ENCODE measurements at places on chromosomes 16 and 17.

DNA sequence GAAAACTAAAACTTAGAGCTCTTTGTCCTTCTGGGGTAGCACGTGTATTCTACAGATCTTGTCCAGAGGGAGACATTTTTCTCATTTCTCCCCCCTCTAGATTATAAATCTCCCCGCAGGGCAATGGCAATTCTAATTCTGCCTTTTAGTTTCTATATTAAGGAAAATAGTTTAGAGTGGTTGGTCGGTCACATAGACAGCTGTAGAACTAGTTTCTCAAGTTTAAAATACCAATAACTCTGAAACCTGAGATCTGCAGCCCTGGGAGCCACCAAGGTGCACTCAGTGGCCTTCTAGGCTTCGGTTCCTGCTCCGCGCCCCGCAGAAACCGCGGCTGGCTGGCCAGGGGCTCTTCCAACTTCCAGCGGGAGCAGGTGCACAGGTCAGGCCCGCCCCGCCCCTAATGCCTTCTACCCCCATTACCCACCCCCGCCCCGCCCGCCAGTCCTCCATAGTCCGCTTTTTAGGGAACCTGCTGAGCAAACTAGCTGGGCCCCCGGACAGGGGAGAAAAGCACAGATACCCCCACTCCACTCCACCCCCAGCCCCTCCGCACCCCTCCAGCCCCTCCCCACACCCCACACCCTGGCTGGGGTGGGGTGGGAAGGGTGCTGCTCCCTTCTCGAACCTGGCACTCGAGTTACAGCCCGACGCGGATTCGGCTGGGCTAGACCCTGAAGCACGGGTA is 431 bp downstream of the SLFN11 start:
- DNase-seq = peak; percentile 31

GRCh38 chr17:44636562-44636961 is 19.7 kb upstream of the MEIOC start:
- DNase-seq = no peak

GRCh38 chr17:43945074-43945829 is 3.0 kb upstream of the PPY start:
- no peak for DNase-seq

DNA sequence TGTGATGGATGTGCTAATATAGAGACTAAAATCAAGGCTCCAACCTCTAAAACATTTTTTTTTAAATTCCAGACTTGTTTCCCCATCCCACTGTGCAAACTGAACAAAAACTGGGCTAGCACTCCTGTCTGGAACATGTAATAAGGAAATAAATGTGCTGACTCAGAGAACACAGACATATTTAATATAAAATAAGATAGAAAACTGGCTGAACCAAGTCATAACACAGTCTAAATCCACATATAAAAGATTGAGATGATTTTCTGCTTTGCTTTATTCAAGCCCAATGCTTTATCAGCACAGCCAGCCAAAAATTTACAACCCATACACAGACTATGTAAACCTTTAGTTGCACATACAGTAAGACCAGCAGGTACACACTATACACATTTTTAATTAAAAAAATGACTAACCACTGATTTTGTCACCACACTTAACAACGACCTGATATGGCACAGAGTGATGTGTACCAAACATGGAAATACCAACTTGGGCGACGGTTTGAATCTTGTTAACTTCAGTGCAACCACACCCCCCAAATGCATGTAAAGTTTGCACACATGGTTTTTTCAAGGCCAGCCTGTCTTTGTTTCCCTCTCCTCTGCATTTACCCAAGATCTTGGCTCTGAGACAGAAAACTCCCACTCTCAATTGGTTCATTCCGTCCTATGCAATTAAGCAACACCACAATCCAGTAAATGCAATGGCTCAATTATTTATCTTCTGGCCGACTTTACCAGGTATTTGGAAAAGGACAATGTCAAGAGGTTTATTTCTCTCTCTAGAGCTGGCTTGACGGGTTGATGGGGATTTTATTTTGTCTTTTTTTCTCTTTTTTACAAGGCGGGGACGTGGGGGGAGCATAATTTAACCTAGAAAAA is 1.2 kb downstream of the STAT3 start:
- peak; percentile 22 for DNase-seq

DNA sequence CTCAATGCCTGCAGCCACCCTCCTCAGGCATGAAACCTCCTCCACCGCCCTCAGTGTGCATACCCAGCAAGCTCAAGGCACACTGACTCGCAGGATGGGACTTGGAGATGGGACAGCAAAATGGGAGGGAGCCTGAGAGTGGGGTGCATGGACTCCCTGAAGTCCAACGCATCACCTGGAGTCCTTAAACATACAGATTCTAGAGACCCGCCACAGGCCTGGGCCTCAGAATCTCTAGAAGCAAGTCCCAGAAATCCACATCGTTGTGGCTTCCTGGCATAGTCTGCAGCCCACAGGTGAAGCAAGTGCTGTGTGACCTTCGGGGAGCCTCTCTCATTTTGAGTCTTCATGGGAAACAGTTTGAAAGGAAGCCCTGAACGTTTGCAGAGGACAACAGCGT is 3.6 kb upstream of the TBX21 start:
- DNase-seq = peak; percentile 73

GRCh38 chr17:5922476-5922875 is 147.7 kb upstream of the WSCD1 start:
- DNase-seq = no peak

- DNase-seq = no peak
Measured at GRCh38 chr16:60203525-60204124, 1469.5 kb upstream of the GOT2 start.

GRCh38 chr17:71067669-71068407 is 898.5 kb downstream of the KCNJ2 start:
- no peak for DNase-seq

- no peak for DNase-seq
Measured at GRCh38 chr16:78574571-78574970, 475.1 kb downstream of the WWOX start.

DNA sequence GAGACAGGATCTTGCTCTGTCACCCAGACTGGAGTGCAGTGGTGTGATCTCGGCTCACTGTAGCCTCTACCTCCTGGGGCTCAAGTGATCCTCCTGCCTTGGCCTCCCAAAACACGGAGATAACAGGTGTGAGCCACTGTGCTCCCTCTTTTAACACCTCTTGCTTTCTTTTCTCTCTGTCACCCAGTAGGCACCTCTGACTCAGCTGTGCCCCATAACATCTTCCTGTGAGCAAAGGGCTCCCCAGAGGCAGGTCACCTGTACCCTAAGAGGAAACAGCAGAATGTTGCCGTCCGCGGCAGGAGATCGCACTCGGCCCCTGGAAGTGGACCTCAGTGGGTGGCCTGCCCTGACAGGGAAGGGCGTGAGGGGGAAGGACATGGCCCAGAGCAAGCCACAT is 918 bp upstream of the NLRC3 start:
- peak; percentile 67 for DNase-seq

DNA sequence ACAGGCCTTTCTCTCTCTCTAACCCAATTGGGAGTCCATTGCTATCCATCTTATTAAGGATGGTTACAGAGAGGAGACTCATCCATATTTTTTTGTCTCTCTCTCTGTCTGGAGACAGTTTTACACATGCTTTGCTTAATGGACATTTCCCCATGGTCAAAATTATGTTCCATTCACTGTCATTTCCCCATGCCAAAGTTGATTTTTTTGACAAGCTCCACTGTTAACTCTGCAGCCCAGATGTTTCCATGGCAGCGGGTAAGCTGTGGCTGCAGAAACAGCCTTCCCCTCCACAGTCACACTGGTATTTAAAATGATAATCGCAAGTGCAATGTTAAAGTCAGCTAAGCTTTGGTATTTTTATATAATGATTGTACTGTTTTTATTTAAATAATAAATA is 63.9 kb upstream of the HLF start:
- no peak for DNase-seq

DNA sequence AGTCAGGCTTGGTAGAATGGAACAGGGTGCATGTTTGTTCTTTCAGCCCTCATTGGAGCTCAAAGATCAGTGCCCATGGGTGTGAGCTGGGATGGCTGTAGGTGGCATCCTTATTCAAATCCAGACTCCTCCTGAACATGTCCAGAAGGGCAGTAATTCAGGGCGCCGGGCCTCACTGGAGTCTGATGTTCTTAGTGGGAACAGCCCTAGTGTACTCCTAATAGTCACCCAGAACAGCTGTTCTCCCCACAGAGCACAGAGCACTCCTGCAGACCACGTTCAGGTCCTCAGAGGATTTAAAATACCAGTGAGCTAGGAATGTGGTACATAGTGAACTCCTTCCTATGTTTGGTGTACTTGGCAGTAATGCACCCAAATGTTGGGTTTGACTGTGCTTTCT is 96.2 kb downstream of the BANP start:
- no peak for DNase-seq

- DNase-seq = no peak
Measured at GRCh38 chr16:74474416-74474815, 53.1 kb upstream of the CLEC18B start.

- peak; percentile 65 for DNase-seq
Measured at GRCh38 chr16:69930117-69930776, 20.9 kb upstream of the CLEC18A start.

GRCh38 chr16:74749291-74750055 is 25.1 kb downstream of the FA2H start:
- DNase-seq = no peak

- DNase-seq = no peak
Measured at GRCh38 chr17:9258115-9259015, 237.1 kb downstream of the NTN1 start.

- no peak for DNase-seq
Measured at GRCh38 chr16:88508376-88508867, 55.3 kb downstream of the ZFPM1 start.

DNA sequence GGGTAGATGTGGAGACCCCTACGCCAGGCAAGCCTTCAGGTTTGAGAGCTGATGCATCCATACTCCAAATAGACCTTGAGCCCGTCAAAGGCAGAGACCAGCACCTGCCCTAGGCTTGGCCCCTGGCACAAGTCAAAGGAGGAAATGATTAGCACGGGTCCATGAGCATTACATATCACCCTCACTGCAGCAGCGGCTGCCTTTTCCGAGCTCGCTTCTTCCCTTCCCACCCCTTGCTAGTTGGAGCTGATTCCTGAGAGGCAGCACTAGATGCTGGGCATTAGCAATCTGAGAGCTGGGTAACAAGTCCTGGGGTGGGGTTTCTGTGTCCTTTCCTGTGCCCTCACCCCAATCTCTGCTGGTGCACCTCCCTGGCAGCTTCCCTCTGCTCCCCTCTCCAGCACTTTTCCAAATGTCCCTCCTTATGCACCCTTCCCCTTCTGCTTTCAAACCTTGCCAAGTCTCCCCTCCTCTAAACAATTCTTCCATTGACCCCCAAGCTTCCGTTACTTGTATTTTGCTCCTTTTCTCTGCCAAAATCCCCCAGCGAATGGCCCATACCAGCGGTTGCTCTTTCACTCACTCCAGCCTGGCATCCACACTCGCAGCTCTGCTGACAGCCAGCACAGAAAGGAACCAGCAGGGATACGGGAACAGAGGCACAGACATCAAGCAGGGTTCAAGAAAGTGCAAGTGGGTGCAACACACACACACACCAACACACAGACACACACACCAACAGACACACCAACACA is 3.0 kb downstream of the CDRT4 start:
- DNase-seq = no peak

DNA sequence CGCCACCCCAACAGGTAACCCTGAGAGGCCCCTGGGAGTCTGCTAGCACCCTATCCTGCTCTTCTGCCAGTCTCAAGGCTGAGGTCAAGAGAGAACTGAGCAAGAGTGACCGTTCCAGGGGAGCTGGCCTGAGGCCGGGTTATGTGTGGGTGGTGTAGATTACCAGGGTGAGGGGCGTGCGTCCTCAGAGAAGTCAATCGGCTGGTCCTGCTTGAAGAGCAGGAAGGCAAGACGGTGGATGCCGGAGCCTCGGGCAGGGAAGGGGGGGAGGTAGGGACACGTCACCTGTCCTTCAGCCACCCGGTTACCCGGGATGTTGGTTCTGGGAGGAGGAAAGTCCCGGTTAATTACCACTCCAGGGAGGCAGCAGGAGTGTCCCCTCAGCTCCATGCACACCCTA is 2.6 kb upstream of the TRIM65 start:
- no peak for DNase-seq

DNA sequence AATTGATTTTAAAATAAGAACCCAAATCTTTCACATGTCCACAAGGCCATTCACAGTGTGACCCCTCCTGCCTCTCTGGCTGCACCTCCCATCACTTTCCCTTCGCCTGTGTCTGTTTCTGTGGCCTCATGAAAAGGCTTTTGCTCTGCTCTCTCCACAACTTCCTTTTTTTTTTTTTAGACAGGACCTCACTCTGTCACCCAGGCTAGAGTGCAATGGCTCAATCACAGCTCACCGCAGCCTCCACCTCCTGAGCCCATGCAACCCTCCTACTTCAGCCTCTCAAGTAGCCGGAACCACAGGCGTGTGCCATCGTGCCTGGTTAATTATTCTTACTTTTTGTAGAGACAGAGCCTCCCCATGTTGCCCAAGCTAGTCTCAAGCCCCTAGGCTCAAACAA is 197.1 kb downstream of the ABCC12 start:
- no peak for DNase-seq

DNA sequence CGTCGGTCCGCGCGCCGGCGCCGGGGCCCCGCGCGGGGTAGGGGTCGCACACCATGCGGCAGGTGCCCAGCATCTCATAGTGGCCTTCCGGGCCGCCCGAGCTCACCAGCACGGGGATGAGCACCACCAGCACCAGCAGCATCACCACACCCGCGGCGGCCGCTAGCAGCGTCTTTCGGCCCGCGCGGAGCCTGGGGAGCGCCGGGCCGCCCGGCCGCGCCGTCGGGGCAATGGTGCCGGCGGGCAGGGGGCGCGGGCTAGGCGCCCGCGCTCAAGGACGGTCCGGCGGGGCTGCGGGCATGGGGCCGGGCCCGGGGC is 237 bp downstream of the C1QL1 start:
- DNase-seq = no peak

- DNase-seq = no peak
Measured at GRCh38 chr17:30929081-30929633, 7.4 kb downstream of the ADAP2 start.

DNA sequence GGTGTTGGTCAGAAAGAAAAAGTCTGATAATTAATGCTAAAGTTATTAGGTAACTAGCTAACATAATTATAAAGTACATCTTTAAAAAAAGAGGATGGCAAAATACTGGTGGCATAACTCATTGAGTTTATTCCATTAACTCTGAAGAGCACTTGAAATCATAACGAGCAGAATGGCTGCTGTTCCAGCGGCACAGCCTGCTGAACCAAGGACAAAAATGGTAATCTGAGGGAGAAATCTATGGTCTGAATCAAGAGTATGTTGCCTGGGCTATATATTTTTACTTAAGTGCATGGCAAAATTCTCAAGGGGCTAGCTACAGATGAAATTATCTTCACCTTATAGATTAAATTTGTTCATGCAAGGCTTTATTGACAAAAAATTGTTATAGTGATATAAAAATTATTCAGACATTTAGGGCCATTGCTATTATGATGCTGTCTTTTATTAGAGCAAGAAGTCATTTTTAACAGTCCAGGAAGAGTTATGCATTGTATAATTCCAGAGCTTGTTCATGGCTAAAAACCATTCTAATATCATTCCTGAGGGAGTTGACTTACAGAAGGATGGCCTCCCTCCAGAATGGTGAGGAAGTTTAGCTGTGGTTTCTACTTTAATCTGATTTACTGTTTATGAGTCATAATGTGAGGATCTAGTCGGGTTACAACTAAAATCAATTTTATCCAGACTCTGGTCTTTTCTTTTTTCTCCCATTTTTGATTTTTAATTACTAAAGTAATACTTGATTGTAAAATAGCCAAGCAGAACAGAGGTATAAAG is 41.4 kb upstream of the ANKFN1 start:
- no peak for DNase-seq

All from activated CD4-positive, alpha-beta T cell treated with anti-CD3 and anti-CD28 coated beads, Interleukin-2, Interleukin-6, amounts not matched to agents 100 ng/mL and 50 ng/mL, durations not matched to agents 16 hours and 8 hours (primary cell).